Liver (tissue), 10 donors: ENCODE measurements at places on chromosomes 3 and 15. TPM values are rescaled to one million over a fixed set of nuclear protein-coding genes. Genes with fewer than 3 reads are reported as not detected.
A peak's percentile ranks its signal among the peaks of the same experiment; 100 is the strongest.

The CPNE9 gene
- not detected for total RNA-seq

DNA sequence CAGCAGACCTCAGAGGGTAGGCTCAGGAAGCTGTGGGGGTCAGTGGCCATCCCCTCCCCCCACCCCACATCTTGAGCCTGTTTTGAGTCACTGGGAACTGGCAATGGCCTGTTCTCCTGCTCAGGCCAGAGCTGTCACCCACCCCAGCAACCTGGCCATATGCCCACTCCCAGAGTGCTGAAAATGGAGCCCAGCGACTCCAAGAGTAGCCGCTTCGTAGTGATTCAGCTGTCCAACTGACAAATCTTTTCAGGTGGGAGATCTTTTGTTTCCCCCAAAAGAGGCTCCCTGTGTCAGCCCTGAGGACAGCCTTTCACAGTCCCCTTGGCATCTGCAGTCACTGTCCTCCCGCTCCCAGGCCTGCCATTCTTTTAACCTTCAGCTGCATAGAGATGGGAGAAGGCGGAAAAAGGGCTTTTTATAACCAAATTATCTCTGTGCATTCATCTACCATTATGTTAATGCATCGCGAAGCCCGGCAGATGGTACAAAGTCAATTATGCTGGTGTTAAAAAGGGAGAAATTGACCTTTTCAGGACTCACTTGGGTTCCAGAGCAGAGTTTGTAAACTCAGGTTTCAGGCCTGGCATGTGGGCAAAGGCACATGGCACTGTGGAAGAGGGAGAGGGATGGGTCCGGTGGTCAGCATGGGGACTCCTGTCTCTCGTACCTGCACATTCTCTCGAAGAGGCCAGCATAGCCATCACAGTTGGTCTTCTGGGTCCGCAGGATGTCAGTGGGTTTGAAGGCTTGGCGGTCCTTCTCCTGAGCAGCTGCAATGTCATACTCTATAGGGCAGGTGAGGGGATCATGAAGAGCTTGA lies 32.1 kb downstream of the KY start:
- DNase-seq: peak; percentile 22

DNA sequence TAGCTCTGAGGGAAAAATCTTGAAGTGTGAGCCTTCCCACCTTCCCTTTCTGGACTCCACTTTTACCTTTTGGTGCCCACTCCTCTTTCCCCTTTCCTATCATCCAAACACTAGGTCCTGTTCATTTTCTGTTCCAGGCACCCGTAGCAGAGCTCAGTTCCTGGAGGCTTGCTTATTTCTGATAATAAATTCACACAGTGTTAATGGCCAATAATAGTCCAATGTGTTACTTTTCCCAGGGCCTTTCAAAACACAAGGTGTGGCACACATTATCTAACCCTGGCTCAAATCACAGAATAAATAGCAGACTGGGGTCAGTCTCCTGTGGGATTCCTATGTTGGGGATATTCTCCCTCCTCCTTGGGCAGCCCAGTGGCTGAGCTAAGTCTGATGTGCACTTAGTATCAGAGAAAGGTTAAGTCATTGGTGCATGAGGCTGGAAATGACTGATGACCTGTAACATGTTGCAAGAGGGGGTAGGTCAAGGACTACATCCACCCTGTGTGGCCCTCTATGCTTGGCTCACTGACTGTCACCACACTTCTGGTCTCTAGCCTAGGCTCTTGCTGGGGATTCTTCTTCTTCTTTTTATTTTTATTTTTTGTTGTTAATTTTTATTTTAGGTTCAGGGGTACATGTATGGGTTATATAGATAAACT lies 43.7 kb upstream of the ROPN1 start:
- no peak for DNase-seq

DNA sequence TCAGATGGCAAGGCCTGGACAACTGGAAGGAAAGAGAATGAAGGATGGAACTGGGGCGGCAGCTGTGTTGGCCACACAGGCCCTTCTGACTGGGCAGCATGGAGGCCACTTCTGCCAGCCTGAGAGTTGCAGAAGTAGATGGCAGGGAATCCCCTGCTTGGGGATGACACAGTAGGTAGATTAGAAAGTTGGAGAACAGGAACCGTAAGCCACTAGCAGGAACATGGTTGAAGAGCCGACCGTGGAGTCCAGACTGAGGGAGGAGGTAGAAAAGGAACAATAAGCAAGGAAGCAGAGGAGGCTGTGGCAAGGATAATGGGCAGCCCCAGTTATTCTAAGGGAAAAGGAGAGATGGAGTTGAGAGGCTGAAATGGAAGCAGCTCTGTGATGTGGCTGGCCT lies 26.4 kb upstream of the ZNF774 start:
- DNase-seq: no peak

DNA sequence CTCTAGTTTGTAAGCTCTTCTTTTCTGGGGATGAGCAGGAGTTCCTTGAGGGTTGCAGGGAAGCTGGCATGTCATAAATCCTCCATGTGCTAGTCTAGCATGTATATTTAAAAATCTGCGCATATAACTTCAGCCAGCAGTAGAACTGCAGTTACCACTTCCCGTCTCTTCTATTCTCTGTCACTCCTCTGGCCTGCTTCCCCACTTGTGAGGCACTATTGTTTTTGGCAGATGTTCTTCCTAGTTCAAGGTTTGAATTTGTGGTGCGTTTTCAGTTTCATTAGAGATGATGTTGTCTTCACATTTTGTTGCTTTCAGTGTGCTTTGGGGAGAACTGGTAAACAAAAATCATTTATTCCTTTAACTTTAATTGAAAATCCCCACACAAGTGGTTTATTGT lies 169.1 kb upstream of the ZPLD1 start:
- no peak for DNase-seq

DNA sequence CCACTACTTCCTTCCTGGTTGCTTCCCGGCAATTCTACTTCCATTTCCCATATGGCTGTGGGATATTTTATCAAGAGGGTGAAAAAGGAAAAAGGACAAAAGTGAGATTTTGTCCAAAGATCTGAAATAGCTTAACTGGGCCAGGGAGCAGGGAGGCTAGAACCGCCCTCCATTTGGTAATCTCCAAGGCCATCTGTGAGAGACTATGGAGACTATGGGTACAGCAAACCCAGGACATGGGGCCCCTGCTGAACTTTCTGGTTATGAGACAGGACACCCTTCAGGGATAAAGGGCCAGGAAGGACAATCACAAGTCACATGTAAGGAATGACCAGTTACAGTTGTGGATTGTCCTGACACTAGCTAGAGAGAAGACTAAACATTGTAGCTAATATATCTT lies 24.3 kb downstream of the ZSCAN2 start:
- no peak for DNase-seq

The CELSR3 gene
- 0.33 TPM for total RNA-seq

The COL8A1 gene
- 2.2 TPM for total RNA-seq

DNA sequence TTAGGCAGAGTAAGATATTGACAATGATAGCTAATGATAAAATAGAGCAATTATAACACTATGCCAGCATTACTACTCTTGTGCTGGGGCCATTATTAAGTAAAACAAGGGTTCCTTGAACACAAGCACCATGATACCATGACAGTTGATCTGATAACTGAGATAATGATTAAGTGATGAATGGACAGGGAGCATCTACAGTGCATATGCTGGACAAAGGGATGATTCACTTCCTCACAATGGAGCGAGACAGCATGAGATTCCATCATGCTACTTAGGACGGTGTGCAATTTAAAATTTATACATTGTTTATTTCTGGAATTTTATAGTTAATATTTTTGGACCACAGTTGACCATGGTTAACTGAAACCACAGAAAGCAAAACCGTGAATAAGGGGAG lies 156.6 kb downstream of the FHIT start:
- no peak for DNase-seq

- no peak for DNase-seq
Measured at GRCh38 chr15:49906966-49907365, 212.1 kb downstream of the ATP8B4 start.

DNA sequence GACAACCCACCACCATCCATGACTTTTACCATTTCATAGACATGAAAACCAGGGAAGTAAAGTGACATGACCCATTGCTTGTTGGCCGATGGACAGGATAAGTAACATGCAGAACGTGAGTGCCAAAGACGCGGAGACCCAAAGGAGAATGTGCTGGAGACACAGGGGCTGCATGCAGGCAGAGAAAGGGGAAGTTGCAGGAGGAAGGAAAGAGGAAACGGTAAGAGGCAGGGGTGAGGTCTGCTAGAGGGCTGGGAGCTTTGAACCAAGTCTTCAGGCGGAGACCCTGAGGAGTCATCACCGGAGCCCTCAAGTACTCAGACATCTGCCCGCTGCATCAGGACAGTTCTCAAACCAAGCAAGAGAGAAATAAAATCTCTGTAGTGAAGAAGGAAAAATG lies 34.9 kb downstream of the MAGEF1 start:
- no peak for DNase-seq

DNA sequence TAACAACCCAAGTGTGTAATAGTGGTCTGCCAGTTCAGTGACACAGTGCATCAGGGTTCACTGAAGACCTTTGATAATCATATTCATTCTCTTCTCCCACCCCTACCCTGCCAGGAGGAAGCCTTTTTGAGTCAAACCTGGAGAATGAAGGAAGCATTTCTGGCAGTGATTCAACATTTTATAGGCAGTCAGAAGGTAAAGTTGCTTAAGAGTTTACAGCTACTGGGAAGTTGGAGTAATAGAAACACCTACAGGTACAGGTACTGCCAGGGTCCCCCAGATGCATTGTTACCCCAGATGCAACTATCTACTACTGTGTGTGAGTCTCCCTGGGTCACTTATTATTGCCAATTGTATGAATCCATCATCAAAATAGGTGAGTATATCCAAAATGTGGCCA lies 146.9 kb upstream of the EIF1B start:
- no peak for DNase-seq

GRCh38 chr15:40344631-40345120 lies 3.9 kb upstream of the CCDC9B start:
- peak; percentile 65 for DNase-seq

DNA sequence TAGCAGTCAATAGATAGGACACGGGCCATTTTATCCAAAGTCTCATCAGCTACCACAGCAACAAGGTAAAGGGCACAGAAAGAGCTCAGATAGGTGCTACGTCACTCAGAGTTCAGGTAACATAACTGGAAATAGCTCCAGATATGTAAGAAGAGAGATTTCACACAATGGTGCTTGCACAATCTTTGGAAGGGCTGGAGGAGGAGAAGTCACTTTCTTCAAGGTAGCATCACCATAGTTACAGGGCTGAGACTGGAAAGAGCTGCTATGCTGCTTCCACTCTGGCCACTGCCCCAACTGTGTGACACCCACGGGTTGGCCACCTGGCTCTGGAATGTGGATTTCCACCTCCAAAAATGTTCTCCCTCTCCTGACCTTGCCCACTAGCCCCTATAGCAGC lies 448.8 kb upstream of the THBS1 start:
- DNase-seq: no peak
